ENCODE measurements at places on chromosomes 13 and 19.
A peak's percentile ranks its signal among the peaks of the same experiment; 100 is the strongest.

DNA sequence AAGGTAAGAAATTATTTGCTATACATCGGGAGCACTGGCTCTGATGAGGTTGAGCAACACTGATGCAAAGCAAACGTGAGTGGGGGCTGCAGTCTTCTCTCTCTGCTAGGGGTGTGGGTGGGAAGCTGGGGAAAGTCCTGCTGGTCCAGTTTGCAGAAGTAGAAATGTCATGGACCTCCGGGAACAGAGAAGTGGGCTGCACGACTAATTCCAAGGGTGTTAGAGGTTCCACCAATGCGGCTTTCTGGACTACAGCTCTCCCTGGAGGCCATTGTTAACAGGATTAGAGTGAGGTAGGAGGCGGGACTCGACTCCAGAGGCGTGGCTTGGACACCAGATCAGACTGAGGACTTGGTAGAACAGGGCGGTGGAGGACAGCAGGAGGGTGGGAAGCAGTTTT is 5.7 kb upstream of the FBXO27 start:
- DNase-seq = peak; percentile 61

GRCh38 chr13:27147530-27148170 is 24.0 kb downstream of the USP12 start:
- no peak for DNase-seq

DNA sequence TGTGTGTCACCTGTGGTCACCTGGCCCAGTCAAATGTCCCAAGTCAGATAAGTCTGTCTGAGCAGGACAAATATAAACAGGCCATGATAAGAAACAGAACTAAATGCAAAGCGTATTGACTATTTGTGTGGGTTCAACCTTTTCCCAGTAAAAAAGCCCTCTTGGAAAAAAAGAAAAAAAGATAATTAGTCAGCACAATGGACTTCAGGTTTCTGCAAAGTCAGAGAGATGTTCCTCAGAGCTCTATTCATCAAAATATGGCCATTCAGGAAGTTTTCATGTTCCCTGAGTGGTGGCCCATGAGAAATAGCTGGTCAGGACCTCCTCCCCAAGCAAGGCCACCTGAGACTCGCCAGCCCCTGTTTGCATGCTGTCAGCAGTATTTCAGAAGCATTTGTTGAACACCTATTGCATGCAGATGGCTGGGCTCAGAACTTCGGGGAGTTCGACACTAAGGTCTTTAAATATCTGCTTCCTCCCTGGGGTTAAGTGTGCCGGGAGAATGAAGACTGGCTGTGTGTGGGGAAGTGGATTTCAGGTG is 2.7 kb downstream of the FFAR3 start:
- no peak for DNase-seq

GRCh38 chr13:49348751-49349150 is 95.1 kb downstream of the CAB39L start:
- DNase-seq = no peak

Measured in cardiac muscle cell (in vitro differentiated cells and primary cell).